ENCODE measurements at places on chromosomes 5 and 9. TPM values are rescaled to one million over a fixed set of nuclear protein-coding genes. Genes with fewer than 3 reads are reported as not detected.

SPINK4 gene
- not detected for total RNA-seq

DMRTA1 gene
- total RNA-seq = 0.71 TPM

ANXA6 gene
- total RNA-seq = 116 TPM

GRM6 gene
- 0.47 TPM for total RNA-seq

TAF1L gene
- total RNA-seq = 4.8 TPM

GAS1 gene
- 12.9 TPM for total RNA-seq

PDE6A gene
- 3.2 TPM for total RNA-seq

DNA sequence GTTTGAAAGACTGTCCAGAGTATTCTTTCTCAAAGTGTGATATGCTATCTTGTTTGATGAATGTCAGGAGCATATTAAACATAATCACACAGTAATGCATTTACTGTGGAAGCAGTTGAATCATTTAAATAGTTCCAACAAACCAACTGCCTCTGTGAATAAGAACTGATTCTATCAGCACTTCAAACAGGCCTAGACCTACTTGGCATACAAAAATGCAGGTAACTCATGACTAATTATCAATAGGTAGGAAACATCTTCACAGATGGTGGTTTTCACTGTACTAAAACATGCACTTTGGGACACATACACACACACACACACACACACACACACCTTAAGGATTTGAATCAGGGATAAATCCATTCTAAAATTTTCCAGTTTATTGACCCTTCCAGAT lies 91.2 kb upstream of the SNX2 start:
- DNase-seq = no peak

- no peak for DNase-seq
Observed at GRCh38 chr9:91034521-91034920, 232.9 kb downstream of the SYK start.

GRCh38 chr9:130845254-130845653 lies 10.2 kb downstream of the ABL1 start:
- no peak for DNase-seq

- DNase-seq = peak; percentile 31
Observed at GRCh38 chr9:91073811-91074771, 272.5 kb downstream of the SYK start.

DNA sequence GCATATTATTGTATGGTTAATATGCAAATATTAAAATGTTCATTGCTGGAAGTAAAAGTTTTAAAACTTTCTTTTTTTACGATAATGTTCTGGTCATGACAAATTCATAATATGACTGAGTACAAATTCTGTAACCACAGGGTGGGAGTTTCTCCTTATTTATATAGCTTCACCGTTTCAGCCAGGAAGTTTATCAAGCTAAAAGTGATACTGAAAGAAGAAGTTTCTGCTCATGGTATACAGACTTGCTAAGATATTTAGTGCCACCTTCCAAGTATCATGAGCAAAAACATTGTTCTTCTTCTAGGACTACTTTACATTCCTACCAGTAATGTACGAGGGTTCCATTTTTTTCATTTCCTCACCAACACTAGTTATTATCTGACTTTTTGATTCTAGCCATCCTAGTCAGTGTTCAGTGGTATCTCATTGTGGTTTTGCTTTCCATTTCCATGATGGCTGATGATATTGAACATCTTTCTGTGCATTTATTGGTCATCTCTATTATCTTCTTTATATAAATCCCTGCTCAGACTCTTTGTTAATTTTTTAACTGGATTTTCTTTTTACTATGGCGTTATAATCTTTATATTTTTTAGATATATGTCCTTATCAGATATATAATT lies 94.2 kb upstream of the PRRC1 start:
- DNase-seq = no peak

DNA sequence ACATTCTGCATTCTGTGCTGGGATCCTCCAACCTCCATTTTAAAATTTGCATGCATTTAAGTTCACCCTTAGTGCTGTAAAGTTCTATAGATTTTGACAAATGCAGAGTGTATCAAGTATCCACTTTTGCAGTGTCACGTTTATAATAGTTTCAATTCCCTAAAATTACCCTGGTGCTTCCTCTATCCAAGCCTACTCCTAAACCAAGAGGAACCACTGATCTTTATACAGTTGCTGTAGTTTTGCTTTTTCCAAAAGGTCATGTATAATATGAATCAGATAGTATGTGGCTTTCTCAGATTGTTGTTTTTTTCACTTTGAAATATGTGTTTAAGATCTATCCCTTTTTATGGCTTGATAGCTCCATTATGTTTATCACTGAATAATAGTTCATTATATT lies 468.4 kb upstream of the CDH6 start:
- DNase-seq = no peak

GRCh38 chr5:160385496-160385895 lies 14.4 kb downstream of the FAM200C start:
- no peak for DNase-seq
